ENCODE measurements at places on chromosomes 7 and 10. TPM values are rescaled to one million over a fixed set of nuclear protein-coding genes. Genes with fewer than 3 reads are reported as not detected.

Gene SEMA3E
- total RNA-seq, result 883 TPM

Gene TBX20
- total RNA-seq, result 18.6 TPM

Gene UNCX
- not detected for total RNA-seq

Gene COL28A1
- total RNA-seq, result 0.49 TPM

Gene TPST1
- 40.6 TPM for total RNA-seq

Gene ATP6V0A4
- total RNA-seq, result 0.44 TPM

Gene MSMB
- 2.9 TPM for total RNA-seq

Gene CHRM2
- not detected for total RNA-seq

Gene DLX5
- total RNA-seq, result not detected

Gene AGK
- total RNA-seq, result 41.7 TPM

DNA sequence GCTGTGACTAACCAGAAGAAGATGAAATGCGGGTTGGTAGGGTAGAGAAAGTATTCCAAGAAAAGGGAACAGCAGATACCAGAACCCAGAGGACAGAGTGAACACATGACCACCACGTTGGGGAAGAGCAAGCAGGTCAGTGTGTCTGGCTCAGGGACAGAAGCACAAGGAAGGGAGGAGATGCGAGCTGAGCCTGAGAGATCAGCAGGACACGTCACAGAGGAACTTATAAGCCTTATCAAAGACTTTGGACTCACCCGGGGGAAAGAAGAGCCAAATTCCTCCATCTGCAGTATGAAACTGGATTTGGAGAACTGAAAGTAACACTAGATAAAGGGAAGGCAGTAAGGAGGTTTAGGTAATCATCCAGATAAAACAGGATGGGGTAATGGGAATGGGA, 232.1 kb upstream of the NPVF start:
- no peaks in the 10 kb centered on the region for H3K27me3 ChIP-seq
- no peaks in the 10 kb centered on the region for H3K4me1 ChIP-seq
- H3K27ac ChIP-seq, result no peak overlapping the region
- H3K4me3 ChIP-seq, result no peak overlapping the region

GRCh38 chr7:29946428-29947186, 43.0 kb downstream of the SCRN1 start:
- H3K4me1 ChIP-seq, result no peaks in the 10 kb centered on the region
- no peaks in the 10 kb centered on the region for H3K27me3 ChIP-seq
- no peak overlapping the region for H3K4me3 ChIP-seq

GRCh38 chr10:28296023-28296422, 6.8 kb downstream of the MPP7 start:
- H3K36me3 ChIP-seq, result no peaks in the 10 kb centered on the region
- H3K27me3 ChIP-seq, result peaks cover 89% of the 10 kb centered on the region
- no peak for DNase-seq
- no peak overlapping the region for H3K4me3 ChIP-seq
- H3K27ac ChIP-seq, result no peak overlapping the region

- peaks cover 10% of the 10 kb centered on the region for H3K4me1 ChIP-seq
- no peak for DNase-seq
Measured at GRCh38 chr7:112940314-112940732, 146.3 kb downstream of the GPR85 start.

GRCh38 chr10:64175271-64175962, 654.2 kb downstream of the REEP3 start:
- no peaks in the 10 kb centered on the region for H3K36me3 ChIP-seq
- H3K27me3 ChIP-seq, result no peaks in the 10 kb centered on the region
- no peak overlapping the region for H3K4me3 ChIP-seq
- peaks cover 3% of the 10 kb centered on the region for H3K4me1 ChIP-seq
- no peak overlapping the region for H3K27ac ChIP-seq

- H3K27ac ChIP-seq, result no peak overlapping the region
- H3K4me1 ChIP-seq, result no peaks in the 10 kb centered on the region
- H3K27me3 ChIP-seq, result peaks cover 33% of the 10 kb centered on the region
- DNase-seq, result no peak
- H3K4me3 ChIP-seq, result no peak overlapping the region
Measured at GRCh38 chr7:1397491-1398327, 61.6 kb downstream of the MICALL2 start.

- no peak for DNase-seq
- no peaks in the 10 kb centered on the region for H3K4me1 ChIP-seq
- H3K27me3 ChIP-seq, result no peaks in the 10 kb centered on the region
- no peaks in the 10 kb centered on the region for H3K36me3 ChIP-seq
- H3K27ac ChIP-seq, result no peak overlapping the region
Measured at GRCh38 chr7:134744569-134744968, 34.9 kb upstream of the CALD1 start.

GRCh38 chr7:91165006-91165845, 99.0 kb upstream of the FZD1 start:
- DNase-seq, result no peak
- H3K4me1 ChIP-seq, result peaks cover 4% of the 10 kb centered on the region
- no peaks in the 10 kb centered on the region for H3K36me3 ChIP-seq
- no peaks in the 10 kb centered on the region for H3K27me3 ChIP-seq

DNA sequence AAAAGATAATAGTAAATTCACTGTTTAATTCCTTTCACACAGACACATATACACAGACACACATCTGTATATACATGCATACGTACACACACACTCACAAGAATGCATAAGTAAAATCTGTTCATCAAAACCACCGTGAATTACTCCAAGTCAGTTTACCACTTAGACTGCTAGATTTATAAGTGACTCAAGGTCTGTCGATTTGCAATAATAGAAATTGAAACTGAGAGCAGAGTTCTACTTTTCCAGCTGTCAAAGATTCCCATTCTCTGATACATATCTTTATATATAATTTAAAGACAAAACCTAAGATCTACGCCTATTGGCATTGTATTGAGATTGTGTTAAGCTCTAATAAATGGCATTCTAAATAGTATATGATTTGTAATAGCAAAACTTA, 9.9 kb upstream of the HGF start:
- no peak overlapping the region for H3K27ac ChIP-seq
- no peaks in the 10 kb centered on the region for H3K27me3 ChIP-seq
- peaks cover 6% of the 10 kb centered on the region for H3K4me1 ChIP-seq
- H3K4me3 ChIP-seq, result no peak overlapping the region

DNA sequence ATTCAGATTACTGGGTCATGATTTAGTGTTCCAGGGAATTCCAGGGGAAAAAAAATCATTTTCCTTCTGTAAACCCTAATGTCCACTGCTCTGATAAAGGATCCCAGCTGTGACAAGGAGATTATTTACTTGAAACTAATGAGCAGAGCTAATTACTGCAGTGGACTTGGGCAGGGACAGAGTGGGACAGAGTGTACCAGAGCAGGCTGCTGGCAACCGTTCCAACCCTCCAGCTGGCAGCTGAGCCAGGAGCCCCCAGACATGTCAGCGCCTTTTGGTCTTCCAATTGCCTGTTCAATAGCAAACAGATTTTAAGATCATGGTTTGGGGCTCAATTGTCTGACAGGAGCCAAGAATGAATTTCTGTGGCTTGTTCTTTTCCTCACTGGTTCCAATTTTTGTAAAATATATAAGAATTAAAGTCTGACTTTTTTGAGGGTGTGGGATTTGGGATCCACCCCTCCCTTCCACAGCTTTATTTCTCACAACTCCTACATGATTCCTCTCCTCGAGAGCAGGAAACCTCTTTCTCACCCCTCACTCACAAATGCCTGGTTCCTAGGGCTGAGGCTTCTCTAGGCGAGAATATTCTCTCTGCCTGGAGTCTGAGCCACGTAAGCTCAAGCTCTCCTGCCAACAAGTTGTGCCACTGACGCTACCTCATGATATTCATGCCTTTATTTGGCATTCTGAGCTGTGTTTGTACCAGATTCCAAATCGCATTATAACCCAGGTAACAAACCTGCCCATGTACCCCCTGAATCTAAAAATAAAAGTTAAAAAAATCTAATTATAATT, 20.6 kb upstream of the FAM180A start:
- H3K27ac ChIP-seq, result no peak overlapping the region
- H3K27me3 ChIP-seq, result no peaks in the 10 kb centered on the region
- DNase-seq, result no peak
- no peaks in the 10 kb centered on the region for H3K36me3 ChIP-seq

GRCh38 chr7:91263384-91264045, 718 bp upstream of the FZD1 start:
- peak; percentile 71 for DNase-seq
- peaks cover 71% of the 10 kb centered on the region for H3K27me3 ChIP-seq
- peaks cover 4% of the 10 kb centered on the region for H3K4me1 ChIP-seq
- no peaks in the 10 kb centered on the region for H3K36me3 ChIP-seq

DNA sequence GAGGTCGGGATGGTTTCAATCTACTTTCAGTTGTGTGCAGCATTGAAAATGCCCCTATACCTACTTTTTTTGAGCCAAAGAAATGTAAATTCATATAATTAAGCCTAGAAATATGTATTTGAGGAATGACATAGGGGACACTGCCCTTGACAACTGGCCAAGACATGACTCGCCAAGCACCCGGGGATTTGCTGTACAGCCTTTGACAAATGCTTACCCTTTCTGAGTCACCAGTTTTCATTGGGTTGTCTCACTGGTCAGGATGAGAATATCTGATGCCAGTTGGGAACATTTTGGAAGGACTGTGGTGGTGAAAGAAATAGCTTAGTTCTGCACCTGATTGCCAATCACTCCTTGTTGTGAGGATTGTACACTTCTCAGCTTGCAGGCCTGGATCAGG, 166.8 kb upstream of the HABP2 start:
- DNase-seq, result no peak
- no peak overlapping the region for H3K27ac ChIP-seq
- no peaks in the 10 kb centered on the region for H3K36me3 ChIP-seq
- H3K4me1 ChIP-seq, result peaks cover 12% of the 10 kb centered on the region
- H3K27me3 ChIP-seq, result no peaks in the 10 kb centered on the region
- H3K4me3 ChIP-seq, result no peak overlapping the region

DNA sequence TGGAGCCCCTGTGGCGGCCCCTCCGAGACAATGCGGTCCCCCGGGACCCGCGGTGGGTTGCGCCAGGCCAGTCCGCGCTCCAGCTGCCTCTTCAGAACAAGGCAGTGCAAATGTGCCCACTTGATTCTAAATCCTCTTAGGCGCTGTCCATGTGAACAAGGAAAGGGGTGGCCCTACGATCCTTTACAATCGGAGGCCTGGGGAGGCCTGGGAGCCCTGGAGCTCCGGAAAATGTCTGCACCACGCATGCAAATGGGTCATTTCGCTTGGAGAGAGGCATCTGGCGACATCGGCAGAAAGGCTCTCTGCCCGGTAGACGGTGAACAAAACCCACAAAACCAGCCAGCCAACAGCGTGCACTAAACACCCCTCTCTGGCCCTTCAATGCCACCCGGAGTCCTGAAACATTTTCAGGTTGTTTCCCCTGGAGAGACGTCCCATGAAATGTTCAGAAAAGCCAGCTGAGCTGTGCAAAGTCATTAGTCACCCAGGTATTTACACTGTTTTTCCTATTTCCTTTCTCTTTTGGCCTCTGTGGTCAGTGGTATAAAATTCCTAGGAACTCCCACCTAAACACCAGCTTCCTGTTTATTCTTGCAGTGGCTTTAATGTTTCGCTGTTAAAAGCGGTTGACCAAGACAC, 102.8 kb upstream of the ZNF438 start:
- peaks cover 3% of the 10 kb centered on the region for H3K4me1 ChIP-seq
- H3K36me3 ChIP-seq, result no peaks in the 10 kb centered on the region

DNA sequence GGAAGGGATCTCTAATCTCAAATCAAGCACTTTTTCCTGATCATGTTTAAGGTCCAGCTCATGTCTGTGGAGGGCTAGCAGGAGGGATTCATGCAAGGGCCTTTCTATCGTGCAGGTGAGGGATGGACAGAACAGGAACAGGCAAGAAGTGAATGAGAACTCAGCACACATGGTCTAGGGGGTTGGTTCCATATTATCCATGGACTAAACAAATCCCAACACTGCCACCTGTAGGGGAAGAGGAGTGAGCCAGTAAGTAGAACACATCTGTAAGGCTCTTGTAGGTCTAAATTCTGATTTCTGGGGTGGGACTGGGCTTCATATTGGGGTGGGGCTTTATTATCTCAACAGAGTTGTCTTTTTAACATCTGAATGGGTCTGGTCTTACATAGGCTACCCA, 138.0 kb upstream of the TARP start:
- peaks cover 6% of the 10 kb centered on the region for H3K4me1 ChIP-seq
- no peaks in the 10 kb centered on the region for H3K36me3 ChIP-seq
- H3K27me3 ChIP-seq, result peaks cover 19% of the 10 kb centered on the region
- H3K27ac ChIP-seq, result no peak overlapping the region

- H3K36me3 ChIP-seq, result no peaks in the 10 kb centered on the region
- H3K27ac ChIP-seq, result no peak overlapping the region
- H3K4me1 ChIP-seq, result no peaks in the 10 kb centered on the region
- no peaks in the 10 kb centered on the region for H3K27me3 ChIP-seq
Measured at GRCh38 chr10:52143338-52143737, 170.7 kb upstream of the DKK1 start.

DNA sequence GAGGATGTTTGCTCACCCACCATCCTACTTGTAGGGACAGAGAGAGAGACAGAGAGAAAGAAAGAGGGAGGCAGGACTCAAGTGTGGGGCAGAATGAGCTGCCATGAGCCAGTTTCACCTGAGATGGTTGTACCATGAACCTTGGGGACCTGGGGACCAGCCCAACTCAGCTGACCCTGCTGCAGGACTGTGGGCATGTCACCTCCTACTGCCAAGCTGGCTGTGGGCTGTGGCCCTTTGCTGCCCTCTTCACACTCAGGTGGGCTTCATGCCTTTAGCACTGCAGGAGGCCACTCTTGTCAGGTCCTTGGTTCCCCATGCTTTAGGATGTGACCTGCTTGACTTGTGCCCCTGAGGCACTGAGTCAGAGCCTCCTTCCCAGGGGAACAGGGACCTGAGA, 108.2 kb upstream of the PCBD1 start:
- DNase-seq, result peak; percentile 11
- no peaks in the 10 kb centered on the region for H3K4me1 ChIP-seq
- H3K27me3 ChIP-seq, result no peaks in the 10 kb centered on the region
- no peaks in the 10 kb centered on the region for H3K36me3 ChIP-seq
- no peak overlapping the region for H3K27ac ChIP-seq

DNA sequence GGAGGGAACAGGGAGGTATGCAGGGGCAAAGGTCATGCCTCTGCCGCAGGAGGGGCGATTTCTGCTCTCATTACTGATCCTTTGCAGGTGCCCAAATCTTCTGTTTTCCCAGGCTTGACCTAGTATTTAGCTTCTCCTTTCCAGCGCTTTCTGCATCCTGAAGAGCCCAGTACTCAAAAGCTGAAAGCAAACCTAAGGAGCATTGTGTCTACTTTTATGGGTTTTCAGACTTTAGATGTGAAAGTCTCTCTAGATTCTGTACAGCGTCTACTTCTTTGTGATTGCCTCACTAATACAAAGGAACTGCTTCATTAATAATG, 560 bp downstream of the GBF1 start:
- H3K4me3 ChIP-seq, result peak overlapping the region; percentile 100
- peaks cover 13% of the 10 kb centered on the region for H3K36me3 ChIP-seq
- H3K27ac ChIP-seq, result peak overlapping the region; percentile 81
- H3K4me1 ChIP-seq, result peaks cover 5% of the 10 kb centered on the region
- H3K27me3 ChIP-seq, result peaks cover 27% of the 10 kb centered on the region
